ENCODE measurements at places on chromosomes 3 and 15. TPM values are rescaled to one million over a fixed set of nuclear protein-coding genes. Genes with fewer than 3 reads are reported as not detected.

Gene SAXO2
- 8.6 TPM for polyA plus RNA-seq

Gene HIGD2B
- polyA plus RNA-seq, result not detected

Gene CHDH
- 10.2 TPM for polyA plus RNA-seq

Gene MAGI1
- 56.5 TPM for polyA plus RNA-seq

Gene SNUPN
- polyA plus RNA-seq, result 30.0 TPM

Gene B3GNT5
- 17.8 TPM for polyA plus RNA-seq

Gene ATP2B2
- polyA plus RNA-seq, result 79.0 TPM

Gene SGO1
- 4.0 TPM for polyA plus RNA-seq

Gene MDFIC2
- polyA plus RNA-seq, result not detected

Gene C3orf22
- 0.17 TPM for polyA plus RNA-seq

Gene VEPH1
- polyA plus RNA-seq, result 5.8 TPM

Gene GATA2
- polyA plus RNA-seq, result 4.1 TPM

Gene POPDC2
- polyA plus RNA-seq, result 1.8 TPM

Gene PLCL2
- 17.1 TPM for polyA plus RNA-seq

Gene SOX14
- 0.92 TPM for polyA plus RNA-seq

Gene STXBP5L
- 5.3 TPM for polyA plus RNA-seq

Gene SH3GL3
- polyA plus RNA-seq, result 84.8 TPM

Gene ENTPD3
- 10.0 TPM for polyA plus RNA-seq

Gene C3orf85
- polyA plus RNA-seq, result 0.21 TPM

Gene IQCF5
- not detected for polyA plus RNA-seq

Gene LOXL1
- 25.3 TPM for polyA plus RNA-seq

Gene PLCH1
- polyA plus RNA-seq, result 12.1 TPM

Gene GATM
- polyA plus RNA-seq, result 152 TPM

Gene PRR20G
- polyA plus RNA-seq, result not detected

Gene CACNA1D
- polyA plus RNA-seq, result 29.6 TPM

Gene GRK7
- polyA plus RNA-seq, result 0.21 TPM

Gene STRIT1
- polyA plus RNA-seq, result 1.0 TPM

Gene ZNF148
- polyA plus RNA-seq, result 31.0 TPM

Gene COX5A
- 354 TPM for polyA plus RNA-seq

Gene SCAPER
- 46.6 TPM for polyA plus RNA-seq

Gene XRN1
- 11.6 TPM for polyA plus RNA-seq

Gene CD276
- polyA plus RNA-seq, result 110 TPM

Gene CAMP
- not detected for polyA plus RNA-seq

Gene PTX3
- 10.4 TPM for polyA plus RNA-seq

Gene SCN5A
- 2.0 TPM for polyA plus RNA-seq

Gene NRROS
- 4.3 TPM for polyA plus RNA-seq

Gene RBM15B
- 29.9 TPM for polyA plus RNA-seq

Gene ROBO2
- polyA plus RNA-seq, result 134 TPM

Gene ITPKA
- polyA plus RNA-seq, result 2.0 TPM

Gene CYP1A1
- 1.6 TPM for polyA plus RNA-seq

Gene LSAMP
- polyA plus RNA-seq, result 90.1 TPM

Gene ZNF662
- polyA plus RNA-seq, result 23.1 TPM

Gene EIF4E3
- polyA plus RNA-seq, result 22.1 TPM

Gene MLF1
- 51.5 TPM for polyA plus RNA-seq

Gene SELENOK
- polyA plus RNA-seq, result 107 TPM

Gene HGD
- polyA plus RNA-seq, result 0.98 TPM

Gene FANCD2OS
- polyA plus RNA-seq, result not detected

Gene PLA2G4F
- polyA plus RNA-seq, result 0.21 TPM

Gene PROK2
- 0.14 TPM for polyA plus RNA-seq

Gene GASK1A
- 10.2 TPM for polyA plus RNA-seq

Gene RSRC1
- polyA plus RNA-seq, result 39.4 TPM

Gene FURIN
- 24.9 TPM for polyA plus RNA-seq

Gene MYO5A
- polyA plus RNA-seq, result 110 TPM

Gene SORD
- polyA plus RNA-seq, result 22.7 TPM

Gene GPR149
- polyA plus RNA-seq, result 1.5 TPM

Gene QTRT2
- polyA plus RNA-seq, result 15.2 TPM

Gene SLC2A2
- 0.27 TPM for polyA plus RNA-seq

Gene GPR156
- polyA plus RNA-seq, result 1.7 TPM

Gene PRSS50
- 0.59 TPM for polyA plus RNA-seq

Data from spinal cord (tissue), 10 donors.